AML-193 (cell line): ENCODE measurements at places on chromosomes 1 and 21.

DNA sequence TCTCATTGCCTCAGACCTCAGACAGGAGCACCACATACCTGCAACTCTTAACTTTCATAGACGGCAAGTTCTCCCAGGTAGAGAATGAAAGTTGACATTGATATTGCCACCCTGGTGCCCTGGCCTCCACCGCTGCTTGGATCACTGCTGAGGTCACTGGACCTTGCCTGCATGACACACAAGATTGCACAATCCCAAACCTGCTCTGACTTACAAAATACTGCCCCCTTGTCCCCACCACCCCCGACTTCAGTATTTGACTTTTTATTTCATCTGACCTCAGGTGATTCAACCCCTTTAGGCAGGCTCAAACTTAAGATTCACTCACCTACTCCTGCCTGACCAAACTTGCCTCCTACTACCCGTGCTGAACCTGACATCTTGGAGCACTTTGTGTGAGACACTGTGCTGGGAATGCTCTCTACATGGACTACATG lies 43.1 kb upstream of the S1PR1 start:
- DNase-seq = no peak

DNA sequence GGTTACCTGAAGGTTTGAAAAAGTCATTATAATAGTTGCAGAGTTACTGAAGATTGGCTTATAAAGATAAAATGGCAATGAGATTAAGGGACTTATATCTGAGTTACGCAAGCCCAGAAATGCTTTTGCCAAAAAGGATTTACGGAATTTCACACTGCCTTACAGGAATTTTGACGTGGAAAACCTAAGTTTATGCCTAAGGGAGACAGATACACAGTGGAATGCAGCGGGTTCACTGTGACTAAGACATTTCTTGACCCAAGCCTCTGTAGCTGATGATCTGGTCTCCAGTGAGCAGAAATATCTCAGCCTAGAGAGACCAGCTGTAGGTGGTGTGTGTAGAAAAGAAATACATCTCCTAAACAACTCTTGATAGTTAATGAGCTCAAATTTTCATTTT lies 10.1 kb upstream of the EXO1 start:
- no peak for DNase-seq

- no peak for DNase-seq
These were observed 22.0 kb downstream of the CLIC6 start for GRCh38 chr21:34690793-34691175.

DNA sequence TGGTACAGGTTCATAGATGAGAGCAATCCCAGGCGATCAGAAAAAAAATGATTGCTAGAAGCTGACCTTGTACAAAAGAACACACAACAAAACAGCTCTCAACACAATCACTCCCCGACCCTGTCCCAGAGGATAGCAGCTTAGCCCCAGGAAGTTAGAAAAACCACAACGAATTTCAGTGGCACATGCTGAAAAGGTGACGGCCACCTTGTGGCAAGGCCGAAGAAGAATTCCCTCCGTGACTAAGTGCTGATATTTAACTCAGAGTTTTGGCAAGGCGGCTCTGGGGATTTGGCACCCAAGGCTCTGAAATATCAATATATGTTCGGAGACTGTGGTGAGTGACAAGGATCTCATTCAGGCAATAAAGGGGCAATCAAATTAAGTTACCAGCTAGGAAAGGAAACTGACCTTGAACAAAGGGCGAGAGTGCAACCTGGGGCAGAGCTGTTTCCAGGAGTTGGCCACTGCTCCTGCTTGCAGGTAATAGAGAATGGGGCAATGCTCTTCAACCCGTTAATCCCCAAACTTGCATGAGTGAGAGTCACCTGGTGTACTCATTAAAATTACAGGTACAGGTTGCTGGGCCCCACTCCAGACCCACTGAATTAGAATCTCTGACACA lies 96.2 kb downstream of the BEND5 start:
- DNase-seq = no peak

GRCh38 chr1:90851711-90852050 lies 134.6 kb upstream of the BARHL2 start:
- no peak for DNase-seq

- no peak for DNase-seq
These were observed 112.3 kb downstream of the CRYAA start for GRCh38 chr21:43280949-43281633.

GRCh38 chr1:53896635-53897229 lies 2.7 kb downstream of the DIO1 start:
- no peak for DNase-seq

GRCh38 chr1:245248231-245248731 lies 93.5 kb downstream of the KIF26B start:
- no peak for DNase-seq

DNA sequence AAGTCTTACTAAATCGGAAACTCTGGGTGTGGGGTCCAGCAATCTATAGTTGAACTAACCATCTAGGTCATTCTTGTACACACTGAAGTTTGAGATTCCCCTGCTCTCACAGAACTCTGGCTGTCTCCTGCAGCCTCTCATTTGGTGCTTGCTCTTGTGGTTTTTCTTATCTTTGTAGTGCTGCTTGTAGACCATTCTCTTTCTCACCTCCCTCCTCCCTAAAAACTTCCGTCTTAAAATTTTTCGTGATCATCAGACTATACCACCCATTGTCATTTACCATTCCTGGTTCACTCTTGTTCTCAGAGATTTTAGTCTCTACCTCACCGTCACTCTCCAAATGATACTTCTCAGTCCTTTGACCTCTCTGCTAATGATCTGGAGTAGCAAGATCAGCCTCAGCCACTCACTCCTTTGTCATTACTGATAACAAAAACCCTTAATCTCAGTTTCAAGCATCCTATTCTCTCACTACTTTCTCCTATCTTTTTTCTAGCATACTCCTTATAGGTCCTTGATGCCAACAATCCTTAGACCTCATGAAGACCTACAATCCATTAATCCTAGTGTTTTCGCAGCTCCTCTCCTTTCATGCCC lies 13.0 kb upstream of the EPHX4 start:
- DNase-seq = no peak

DNA sequence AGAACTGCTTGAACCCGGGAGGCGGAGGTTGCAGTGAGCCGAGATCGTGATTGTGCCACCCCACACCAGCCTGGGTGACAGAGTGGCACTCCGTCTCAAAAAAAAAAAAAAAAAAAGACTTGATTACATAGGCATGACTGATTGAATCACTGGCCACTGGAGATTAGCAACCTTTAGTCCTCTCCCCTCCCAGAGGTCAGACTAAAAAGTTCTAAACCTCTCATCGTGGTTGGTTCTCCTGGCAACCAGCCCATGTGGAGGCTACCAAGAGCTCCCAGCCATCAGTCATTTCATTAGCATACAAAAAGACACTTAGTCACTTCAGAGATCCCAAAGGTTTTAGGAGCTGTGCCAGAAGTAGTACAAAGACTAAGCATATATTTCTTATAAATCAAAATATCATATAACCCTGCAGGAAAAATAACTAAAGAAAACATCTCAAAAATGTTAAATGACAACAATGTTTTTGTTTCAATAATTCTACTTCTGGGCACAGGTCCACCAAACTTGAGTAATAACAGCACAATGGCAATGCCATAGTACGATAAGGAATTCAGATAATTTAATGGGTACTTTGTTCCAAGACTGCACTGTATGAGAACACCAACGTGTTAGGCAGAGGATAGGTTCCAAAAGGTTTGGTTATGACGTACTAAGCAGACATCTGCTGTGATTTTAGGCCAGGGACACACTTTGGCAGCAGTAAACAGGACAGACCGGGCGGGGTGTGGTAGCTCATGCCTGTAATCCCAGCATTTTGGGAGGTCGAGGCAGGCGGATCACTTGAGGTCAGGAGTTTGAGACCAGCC lies 18.1 kb downstream of the USP48 start:
- DNase-seq = no peak

DNA sequence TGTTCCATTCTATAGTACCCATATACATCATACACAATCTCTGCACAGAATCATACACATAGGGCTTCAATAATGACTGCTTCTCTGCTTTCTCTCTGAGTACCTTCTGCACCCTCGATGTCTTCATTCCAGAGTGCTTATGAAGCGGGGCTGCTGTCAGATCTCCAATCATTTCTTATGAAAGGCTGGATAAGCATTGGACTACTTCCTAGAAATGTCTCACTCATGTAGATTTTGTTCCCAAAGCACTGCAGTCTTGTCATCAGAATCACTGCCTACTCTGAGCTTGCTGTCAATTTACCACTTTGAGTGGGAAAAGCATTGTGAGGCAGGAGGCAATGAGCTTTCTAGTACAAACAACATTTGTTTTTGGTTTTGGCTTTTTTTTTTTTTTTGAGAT lies 179.0 kb downstream of the SLC35F3 start:
- DNase-seq = no peak

- DNase-seq = no peak
These were observed 146.4 kb downstream of the FOXD2 start for GRCh38 chr1:47584249-47584648.

DNA sequence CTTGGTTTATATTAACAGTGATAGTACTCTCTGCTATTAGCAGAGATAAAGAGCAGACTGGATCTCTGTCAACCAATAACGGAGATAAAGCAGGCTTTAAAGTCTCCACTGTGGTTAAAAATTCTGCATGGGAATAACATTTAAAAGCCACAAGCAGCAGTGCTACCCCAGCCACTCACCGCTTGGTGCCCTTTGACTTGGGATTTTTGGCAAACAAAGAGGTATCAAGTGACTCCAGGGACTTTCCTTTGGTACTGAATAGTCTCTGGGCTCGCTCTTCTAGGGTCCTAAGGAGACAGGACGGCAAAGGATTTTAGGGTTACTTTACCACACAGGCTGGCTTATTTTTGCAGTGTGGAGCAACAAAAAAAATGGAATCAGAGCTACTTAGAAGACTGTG lies 11.3 kb downstream of the SF3A3 start:
- DNase-seq = no peak

- no peak for DNase-seq
These were observed 288.0 kb upstream of the PRMT6 start for GRCh38 chr1:106768501-106768900.

GRCh38 chr1:214537219-214537618 lies 14.2 kb downstream of the PTPN14 start:
- DNase-seq = no peak

GRCh38 chr1:90713741-90714509 lies 3.2 kb downstream of the BARHL2 start:
- DNase-seq = no peak

- no peak for DNase-seq
These were observed 23.5 kb upstream of the LBR start for GRCh38 chr1:225451340-225451739.

- DNase-seq = peak; percentile 40
These were observed 223.3 kb upstream of the ZRANB2 start for GRCh38 chr1:71304125-71304524.

DNA sequence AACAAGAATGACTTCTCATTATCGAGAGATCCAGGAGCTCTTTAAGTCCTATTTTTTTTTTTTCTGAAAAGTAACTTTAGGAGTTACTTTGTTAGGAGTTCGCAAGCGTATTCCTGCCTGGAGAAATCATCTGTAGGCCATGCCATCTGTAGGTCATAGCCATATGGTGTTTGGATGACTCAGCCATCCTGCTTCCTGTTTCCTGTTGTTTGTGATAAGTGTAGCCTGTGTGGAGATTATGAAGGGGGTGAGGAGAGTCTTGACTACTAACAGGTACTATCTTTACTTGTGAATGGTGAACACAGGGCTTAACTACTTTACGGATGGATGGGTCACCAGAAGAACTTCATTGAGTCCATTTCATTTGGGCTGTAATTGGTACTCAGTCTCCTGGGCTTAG lies 327.2 kb downstream of the PTPRU start:
- no peak for DNase-seq

DNA sequence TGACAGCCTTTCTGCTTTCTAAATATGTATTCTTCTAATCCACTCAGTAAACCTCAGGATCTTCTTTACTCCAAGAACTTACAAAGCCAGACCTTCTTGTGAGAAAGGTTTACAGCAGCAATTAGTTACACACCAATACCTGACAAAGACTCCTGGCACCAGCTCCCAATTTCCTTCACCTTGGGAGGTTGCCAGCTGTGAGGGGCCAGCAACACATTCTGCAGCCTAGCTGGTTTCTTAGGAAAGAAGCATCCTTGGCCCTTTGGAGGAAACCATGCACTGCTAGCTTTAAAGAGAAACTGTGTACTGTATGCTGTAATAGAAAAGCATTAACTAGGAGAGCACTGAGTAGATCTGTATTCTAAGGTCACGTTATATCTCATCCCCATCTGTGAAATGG lies 10.8 kb downstream of the FYB2 start:
- DNase-seq = no peak

- peak; percentile 4 for DNase-seq
These were observed 18.4 kb upstream of the RPL11 start for GRCh38 chr1:23673086-23673813.

DNA sequence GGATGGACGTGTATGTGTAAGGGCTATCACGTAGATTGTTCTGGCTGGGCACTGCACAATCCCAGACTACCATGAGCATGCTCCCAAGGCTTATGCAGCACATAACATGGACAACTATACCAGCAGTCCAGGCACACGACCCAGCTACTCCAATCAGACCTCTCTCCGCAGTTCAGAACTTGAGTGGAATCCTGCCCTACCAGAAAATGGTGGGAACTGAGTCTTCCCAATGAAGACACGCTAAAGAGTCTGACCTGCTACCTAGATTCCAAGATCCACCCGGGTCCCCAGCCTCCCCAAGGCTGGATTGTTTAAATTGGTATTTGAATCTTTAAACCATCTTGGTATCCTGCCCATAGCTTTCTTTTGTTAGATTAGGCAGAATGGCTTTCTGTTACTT lies 251.3 kb upstream of the KAZN start:
- DNase-seq = no peak

- no peak for DNase-seq
These were observed 15.6 kb upstream of the NCMAP start for GRCh38 chr1:24540051-24540905.

DNA sequence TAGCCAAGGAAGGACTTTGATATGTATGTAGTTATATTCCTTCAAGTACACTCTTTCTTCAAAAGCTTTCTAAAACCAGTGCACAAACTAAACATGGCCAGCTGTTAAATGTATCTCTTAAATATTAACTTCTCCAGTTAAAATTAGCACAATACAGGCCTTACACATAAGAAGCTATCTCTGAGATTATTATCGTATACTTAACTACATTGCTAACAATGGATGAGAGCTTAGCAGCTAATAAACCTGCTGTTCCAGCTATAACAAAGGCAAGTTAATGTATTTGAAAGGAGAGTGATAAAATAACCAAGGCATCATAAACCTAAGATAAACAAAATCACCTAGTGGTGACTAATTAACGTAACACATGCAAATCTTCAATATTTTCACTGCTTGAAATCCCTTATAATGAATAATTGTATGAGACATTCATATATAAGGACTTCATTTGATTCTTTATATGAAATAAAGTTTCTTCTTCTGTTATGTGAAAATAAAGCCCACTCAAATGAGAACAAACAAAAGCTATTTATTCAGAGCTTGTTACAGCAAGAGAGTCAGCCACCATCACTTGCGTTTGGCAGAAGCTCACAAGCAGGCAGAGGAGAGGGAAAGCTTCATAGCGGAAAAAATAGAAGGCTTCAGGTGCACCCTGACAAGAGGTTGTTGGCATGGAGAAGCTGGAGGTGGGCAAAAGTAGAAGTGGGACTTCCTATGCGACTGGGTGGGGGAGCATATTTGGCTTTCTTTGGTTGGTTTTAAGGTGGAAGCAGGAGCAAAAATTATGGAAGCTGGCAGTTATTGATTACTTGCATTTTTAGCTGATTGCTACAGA lies 274.1 kb upstream of the CHRM3 start:
- no peak for DNase-seq
